ENCODE measurements at places on chromosomes 5 and 9.

GRCh38 chr9:96318921-96319565, 17.1 kb upstream of the HSD17B3 start:
- DNase-seq, result no peak

DNA sequence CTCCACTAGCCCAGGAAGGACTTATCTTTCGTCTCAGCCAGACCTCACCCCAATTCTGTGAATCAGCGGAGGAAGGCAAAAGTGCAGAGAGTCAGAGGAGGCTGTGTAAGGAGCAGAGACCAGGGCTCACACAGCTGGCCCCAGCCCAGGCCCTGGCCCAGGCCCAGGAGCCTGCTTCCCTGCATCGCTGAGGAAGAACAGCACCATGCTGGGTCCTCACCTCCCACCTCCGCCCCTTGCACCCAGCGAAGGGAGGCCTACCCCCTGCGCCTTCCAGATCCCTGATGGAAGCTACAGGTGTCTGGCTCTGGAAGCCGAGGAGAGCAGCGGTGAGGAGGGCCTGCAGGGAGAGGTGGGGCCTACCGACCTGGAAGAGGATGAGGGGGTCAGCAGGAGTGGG, 22.3 kb upstream of the SYNPO start:
- DNase-seq, result no peak

GRCh38 chr9:77912895-77913693, 118.5 kb downstream of the GNAQ start:
- no peak for DNase-seq

DNA sequence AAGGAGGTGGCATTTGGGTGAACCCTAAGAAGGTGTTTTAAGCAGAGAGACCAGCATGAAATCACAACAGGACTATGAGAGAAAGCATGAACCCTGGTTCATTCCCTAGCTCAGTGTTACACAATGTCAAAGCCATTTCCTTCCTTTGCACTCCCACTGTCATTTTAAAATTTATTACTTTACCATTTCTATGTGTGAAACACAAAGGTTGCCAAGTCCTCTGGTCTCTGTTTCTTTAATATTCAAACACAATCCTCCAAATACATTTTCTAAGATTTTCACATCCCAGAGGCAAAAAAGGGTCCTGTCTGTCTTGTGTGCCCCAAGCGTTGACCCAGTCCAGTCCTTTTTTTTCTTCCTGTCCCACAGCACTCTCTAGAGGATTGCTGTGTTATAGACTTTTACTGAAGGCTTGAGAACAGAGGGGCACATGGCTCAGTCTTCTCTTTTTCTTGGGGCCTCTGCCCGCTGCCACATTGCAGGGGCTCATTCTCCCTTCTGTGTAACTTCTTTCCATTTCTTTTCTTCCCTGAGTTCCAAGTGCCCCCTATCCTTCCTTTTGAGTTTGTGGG, 78.6 kb upstream of the SLC28A3 start:
- DNase-seq, result no peak

GRCh38 chr5:137315534-137316345, 183.4 kb downstream of the SPOCK1 start:
- no peak for DNase-seq

DNA sequence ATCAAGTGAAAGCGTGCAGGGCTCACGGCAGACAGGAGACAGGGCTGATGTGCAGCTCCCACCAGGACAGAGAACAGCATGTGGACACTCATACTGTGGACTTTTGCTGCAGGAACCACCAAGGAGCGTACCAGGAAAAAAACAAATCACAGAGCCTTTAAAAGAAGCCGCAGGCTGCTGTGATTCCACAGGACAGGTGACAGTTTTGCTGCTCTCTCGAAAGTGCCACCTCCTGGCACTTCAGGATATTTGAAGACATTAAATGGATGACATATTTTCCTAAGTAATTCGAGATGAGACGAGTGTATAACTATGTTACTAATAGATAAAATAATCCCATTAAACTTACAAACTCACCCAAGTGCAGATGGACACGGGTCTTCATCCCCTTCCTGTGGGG, 29.3 kb downstream of the ZDHHC11 start:
- no peak for DNase-seq

DNA sequence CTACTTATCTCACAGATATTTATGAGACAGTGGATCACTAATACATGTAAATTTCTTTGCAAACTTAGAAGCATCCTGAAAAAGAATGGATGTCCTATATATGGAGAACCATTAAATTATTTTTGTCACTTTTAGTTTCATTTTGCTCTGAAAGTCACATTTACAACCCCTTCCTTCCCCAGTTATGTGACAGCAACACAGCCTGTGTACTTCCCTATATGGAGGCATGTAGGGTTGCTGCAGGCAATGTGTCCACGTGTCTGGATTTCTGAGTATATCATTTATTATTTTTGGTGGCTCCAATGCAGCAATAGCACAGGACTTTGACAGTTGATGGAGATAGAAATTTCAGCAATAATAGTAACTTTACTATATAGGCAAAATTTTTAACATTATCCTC, 156.4 kb downstream of the ST8SIA4 start:
- no peak for DNase-seq

GRCh38 chr9:91882627-91883026, 67.4 kb downstream of the ROR2 start:
- DNase-seq, result no peak

DNA sequence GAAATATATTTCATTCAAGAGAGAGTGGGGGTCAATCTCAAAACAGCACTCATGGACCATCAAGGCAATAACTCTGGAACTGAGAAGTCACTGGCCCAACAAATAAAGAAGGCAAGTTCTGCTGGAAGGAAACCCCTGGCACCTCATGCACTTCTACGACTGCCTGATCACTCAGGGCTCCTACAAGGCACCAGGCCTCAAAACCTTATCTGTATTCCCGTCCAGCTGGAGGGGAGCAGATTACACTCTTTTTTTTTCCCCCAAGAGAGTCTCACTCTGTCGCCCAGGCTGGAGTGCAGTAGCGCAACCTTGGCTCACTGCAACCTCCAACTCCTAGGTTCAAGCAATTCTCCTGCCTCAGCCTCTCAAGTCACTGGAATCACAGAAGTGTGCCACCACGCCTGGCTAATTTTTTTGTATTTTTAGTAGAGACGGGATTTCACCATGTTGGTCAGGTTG, 49.9 kb downstream of the P4HA2 start:
- no peak for DNase-seq

DNA sequence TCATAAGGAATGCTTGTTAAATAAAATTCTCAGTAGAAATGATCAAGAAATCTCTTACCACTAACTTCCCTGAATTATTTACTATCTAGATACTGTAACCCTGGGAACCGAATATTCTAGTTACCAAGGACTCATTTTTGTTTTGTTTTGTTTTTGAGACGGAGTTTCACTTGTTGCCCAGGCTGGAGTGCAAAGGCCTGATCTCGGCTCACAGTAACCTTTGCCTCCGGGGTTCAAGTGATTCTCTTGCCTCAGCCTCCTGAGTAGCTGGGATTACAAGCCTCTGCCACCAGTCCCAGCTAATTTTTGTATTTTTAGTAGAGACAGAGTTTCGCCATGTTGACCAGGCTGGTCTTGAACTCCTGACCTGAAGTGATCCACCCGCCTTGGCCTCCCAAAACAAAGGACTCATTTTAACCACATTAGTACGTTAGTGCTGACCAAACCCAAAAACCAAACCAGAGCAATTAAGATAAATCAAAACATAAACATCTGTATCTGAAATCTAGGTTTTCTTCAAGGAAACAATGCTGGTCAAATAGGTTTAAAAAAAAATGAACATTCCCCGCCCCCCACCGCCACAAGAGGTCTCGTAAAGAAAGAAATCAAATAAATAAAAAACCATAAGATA, 3.7 kb downstream of the TXN start:
- DNase-seq, result no peak

- DNase-seq, result no peak
Measured at GRCh38 chr5:65156933-65157332, 324.8 kb downstream of the ADAMTS6 start.

DNA sequence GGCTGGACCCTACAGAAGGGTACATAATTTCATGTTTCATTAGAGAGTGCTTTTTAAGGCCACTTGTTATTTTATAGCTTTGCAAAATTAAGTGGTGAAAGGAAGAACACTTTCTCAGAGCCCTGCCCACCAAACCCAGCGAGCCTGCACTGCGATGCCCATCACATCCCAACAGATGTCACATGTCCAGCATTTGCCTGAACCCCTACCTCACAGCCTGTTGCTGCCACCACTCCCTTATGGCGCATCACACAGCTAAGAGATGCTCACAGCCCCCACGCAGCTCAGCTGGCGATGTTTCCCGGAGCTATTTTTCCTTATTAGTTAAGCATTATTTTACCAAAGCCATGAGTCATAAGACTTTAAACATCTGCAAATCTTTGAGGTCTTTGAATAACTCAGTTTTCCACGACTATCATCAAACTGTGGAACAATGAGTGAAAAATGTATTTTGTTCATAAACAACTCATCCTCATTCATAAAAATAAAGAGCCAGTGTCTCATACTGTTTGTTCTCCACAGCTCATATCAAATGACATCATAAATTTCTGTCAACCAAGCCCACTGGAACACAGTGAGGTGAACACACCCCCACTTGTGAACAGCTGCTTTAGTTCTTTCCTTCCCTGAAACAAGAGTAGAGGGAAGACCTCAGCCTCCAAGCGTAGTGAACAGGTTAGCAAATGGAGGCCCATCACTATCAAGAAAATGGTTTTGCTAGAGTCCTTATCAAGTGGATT, 104.9 kb downstream of the SYK start:
- no peak for DNase-seq

- DNase-seq, result no peak
Measured at GRCh38 chr5:150278046-150278730, 11.4 kb downstream of the CAMK2A start.

- peak; percentile 25 for DNase-seq
Measured at GRCh38 chr5:173742432-173742816, 126.0 kb upstream of the BOD1 start.

GRCh38 chr5:6914347-6914746, 201.1 kb downstream of the TENT4A start:
- DNase-seq, result no peak
